Stimulated activated CD4-positive, alpha-beta T cell treated with anti-CD3 and anti-CD28 coated beads, Interleukin-2, amount 100 ng/mL, for 48 hours (primary cell): ENCODE measurements at places on chromosomes 11 and 22.

DNA sequence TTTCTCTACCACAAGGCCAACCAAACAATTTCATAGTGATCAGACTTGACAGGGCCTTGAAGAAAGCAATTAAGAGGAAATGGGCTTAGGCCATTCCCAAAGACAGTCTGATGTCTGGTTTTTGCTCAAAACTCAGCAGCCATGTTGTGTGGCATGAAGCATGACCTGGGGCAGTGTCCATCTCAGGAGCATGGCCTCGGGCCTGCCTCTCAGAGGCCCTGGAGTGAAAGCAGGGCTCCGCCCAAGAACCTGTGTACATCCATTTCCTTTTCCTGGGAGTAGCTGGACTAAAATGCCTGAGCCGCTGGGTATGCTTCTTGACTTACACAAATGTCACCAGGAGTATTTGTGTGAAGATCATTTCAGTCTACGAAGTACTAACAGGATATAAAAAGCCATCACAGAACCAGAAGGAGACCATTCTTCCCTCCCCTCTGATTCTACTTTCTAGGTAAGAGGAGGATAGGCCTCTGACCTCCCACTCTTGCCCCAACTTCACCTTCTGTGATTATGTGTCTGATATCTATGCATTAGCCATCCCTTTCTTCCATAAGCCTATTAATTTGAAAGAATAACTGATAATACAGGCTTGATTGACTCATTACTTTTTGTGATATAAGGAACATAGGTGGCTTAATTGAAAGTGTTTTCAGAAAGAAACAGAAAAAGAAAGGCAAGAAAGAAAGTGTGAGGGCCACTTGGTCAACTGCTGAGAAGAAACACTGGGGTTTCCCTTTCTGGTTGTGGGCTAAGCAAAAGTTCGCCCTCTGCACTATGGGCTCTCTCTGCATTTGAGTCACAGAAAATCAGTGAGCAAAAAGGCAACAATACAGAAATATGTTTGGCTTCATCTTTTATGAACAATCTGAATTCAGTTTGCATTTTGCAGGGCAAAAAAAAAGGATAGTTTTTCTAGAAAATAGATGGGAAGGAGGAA, 188.6 kb upstream of the MTMR2 start:
- no peak for DNase-seq

DNA sequence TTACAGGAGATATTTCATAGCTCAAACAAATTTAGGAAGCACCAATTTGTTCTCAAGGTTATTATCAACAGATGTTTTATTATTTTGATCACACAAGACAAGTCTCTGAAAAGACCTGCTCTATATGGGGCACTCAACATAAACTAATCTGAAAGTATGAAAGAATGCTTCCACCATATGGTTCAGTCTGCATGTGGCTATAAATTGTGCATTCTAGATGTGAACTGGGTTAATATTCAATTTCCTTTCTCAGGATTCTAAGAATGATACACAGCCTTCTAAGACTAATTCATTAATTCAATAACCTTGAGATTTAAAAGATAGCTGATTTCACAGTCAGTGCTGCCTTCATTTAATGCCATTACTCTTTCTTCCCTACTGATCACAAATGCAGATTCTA, 851.3 kb upstream of the CCDC90B start:
- DNase-seq = no peak

DNA sequence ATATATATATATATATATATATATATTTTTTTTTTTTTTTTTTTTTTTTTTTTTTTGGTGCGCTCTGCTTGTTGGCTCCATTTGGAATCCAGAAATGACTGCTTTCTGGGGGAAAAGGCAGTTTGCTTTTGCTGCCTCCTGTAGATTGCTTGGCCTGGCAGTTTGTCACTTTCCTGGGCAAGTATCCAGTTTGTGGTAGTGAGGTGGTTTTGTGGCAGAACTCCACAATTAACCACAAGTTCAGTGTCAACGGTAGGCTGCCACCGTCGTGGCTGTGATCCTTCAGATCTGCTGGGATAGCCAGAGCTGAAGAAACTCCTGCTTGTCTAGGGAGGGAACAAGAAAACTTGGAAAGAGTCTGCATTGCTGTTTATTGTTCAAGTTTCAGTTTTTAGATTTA, 5.0 kb upstream of the PDE3B start:
- DNase-seq = no peak

- DNase-seq = no peak
Observed at GRCh38 chr11:18091731-18092130, 14.2 kb downstream of the SAAL1 start.

- no peak for DNase-seq
Observed at GRCh38 chr22:24580276-24580675, 12.6 kb downstream of the LRRC75B start.

GRCh38 chr22:48806227-48806781, 1021.4 kb downstream of the BRD1 start:
- no peak for DNase-seq

DNA sequence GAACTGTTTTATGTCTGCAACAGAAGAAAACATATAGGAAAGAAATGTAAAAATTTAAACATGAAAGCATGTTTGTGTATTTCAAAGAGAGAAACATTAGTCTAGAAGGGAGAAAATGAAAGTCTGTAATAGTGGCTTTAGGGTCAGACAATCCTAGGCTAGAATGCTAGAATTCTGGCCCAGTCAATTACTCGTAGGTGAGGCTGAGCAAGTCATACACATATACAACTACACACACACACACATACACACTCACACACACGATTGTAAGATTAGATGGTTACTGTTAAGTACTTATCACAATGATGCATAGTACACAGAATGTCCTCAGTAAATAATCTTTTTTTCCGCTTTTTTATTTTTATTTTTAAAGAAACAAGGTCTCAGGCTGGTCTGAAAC, 37.7 kb upstream of the PCF11 start:
- no peak for DNase-seq

DNA sequence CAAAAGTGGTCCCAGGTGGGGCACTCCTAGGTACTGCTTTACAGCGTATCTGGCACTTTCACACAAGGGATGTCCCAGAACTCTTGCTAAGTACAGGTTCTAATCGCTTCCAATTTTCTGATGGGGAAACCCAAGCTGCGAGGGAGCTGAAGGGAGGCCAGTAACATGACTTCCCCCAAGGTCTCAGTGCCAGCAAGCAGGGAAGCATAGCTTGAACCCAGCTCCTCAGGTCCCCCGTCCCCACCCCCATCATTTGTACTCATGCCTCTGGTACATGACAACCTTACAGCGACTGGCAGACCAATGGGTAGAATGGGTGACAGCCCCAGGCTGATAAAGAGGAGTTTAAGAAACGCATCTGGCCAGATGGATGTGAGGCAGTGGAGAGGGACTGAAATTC, 716 bp upstream of the ABCC8 start:
- no peak for DNase-seq

DNA sequence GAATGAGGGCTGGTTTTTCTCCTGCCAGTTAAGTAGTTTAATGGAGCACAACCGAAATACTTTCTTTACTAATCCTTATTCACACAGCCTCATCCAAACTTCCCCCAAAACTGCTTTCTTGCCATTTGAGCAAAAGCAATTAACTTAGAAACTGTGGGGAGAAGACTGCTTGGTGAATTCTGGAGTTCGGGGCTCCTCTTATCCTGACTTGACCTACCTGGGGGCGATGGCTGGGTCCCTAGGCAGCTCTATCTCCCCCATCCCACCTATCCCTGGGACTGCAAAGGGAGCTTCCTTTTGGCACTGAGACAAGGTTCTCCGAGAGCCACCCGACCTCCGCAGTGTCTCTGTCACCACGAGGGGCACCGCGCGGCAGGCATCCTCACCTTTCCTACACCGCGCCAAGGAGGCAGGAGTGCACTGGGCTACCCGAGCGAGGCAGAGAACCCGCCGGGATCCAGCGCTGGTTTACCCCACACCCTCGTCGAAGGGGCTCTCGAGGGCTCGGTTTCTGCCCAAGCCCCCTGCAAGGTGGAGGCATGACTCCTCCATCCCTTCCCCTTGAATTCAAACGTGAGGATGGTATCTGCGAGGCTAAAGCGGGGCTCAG, 759 bp downstream of the DESI1 start:
- DNase-seq = peak; percentile 35

DNA sequence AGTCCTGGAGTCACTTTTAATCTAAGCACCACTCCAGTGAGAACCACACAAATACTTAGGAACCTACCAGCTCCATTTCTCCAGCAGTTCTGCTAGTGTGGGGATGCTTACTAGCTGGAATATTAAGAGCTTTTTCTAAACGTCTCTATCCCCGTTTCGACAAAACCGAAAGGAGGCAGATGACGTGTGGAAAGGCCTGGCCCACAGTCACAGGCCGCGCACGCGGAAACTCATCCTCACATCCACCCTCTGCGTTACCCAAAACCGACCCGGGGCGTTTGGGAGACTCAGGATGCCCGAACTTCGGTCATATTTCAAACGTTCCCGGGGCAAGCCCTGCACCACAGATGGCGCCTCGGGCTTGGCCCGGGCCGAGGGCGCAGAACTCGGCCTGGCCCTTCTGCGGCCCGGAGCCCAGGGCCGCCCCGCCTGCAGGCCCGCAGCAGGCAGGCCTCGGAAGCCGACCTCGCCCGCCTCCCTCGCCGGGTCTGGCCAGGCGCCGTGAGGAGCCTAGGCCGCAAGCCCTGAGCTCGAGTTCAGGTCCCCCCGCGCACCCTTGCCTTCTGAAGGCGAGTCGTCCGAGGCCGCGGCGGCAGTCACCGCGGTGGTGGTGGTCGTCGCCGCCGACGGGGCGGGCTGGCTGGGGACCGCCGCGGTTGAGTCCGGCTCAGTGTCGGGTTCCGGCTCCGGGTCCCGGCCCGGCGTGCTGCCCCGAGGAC, 473 bp downstream of the FNBP4 start:
- peak; percentile 73 for DNase-seq

DNA sequence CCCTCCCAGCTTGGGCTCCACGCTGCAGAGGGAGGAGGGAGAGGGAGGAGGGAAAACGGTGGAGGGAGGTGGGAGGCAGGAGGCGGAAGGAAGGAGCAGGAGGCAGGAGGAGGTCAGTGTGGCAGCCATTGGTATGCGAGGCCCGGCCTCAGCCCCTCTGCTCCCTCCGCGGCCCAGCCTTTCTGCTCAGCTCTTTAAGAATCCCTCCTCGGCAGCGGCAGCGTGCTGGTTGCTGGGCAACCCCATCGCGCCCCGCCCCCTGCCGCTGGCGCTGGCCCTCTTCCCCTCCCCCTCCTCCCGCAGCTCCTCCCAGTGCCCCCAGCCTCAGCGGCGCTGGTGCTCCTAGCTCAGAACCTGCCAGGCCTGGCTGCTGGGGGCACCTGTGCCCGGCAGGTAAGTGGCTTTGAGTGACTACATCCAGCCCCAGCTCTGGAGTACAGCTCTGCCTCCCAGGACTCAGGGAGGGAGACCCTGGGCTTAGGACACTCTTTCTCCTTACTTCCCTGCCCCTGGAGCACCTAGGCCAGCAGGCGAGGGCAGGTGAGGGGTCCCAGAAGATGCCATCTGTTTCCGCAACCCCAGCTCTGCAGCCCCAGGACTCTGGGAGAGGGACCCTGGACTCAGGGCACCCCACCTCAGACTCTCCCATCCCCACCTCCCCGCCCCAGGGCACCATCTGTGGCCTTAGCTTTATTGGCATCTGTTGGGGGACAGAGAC, 7.2 kb upstream of the FLRT1 start:
- DNase-seq = no peak

GRCh38 chr11:100498780-100499179, 188.3 kb upstream of the ARHGAP42 start:
- no peak for DNase-seq

DNA sequence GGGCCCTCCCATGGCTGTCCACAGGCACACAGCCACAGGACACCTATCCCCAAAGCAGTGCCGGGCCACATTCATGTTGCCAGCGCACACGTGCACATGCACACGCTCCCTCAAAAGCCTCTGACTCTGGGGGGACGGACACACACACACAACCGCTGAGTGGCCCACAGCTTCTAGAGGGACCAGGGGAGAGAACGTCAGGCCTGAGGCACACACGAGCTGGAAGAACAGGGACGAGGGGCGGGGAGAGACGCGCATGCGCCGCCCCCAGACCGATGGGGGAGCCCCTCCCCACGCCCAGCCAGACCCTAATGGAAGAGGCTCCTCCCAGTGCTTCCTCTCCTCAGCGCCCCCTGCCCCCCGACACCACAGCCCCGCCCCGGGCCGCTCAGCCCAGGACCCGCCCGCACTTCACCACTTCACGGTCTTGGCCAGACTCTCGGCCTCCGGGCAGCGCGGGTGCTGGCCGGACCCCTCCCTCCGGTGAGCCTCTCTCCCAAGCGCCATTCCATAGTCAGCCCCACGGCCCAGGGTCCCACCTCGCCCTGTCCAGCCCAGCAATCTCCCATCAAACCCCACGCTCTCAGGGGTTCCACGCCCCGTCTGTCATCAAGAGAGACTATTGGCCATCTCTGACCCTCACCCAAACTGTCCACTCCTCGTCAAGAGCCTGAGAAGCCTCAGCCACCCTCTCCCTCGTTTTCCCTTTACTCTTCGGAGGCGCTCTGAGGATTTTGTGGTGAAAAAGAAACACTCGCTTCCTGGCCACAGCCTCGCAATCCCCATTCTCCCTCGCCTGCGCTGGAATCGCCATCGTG, 11.7 kb downstream of the NRXN2 start:
- DNase-seq = no peak
